ENCODE measurements at places on chromosomes 2 and 18.

DNA sequence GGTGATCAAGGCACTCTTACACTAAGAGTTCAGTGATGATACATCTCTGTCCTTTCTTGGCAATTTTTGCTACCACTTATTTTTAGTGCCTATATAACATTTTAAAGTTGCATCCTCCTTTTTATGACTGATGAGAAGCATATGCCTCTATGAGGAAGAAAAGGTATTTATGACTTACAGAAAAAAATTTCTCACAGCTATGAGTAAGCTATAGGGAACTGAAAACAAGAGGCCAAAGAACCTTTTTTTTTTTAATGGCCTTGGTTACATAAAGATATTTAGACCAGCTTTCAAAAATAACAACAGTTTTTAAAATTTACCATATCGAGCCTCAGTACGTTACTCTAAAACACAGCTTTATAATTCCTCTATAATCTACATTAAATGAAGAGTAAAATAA lies 21.3 kb downstream of the MBD5 start:
- DNase-seq, result no peak

DNA sequence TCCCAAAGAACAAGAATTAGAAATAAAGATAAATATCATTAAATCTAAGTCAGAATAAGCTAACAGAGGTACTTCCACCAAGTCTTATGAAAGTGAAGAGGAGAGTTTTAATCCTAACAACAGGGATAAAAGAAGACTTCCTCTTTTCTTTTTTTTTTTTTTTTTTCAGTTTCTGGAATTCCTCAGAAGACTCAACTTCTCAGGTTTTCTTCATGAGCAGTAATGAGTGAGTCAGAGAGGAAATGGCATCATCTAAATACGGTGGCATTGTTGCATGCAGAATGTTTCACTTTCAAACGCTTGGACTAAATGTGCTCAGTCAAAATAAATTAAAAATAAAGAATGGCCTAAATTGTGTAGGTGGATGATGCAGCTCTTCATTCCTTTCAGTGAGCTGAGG lies 45.6 kb upstream of the ARHGAP15 start:
- DNase-seq, result no peak

GRCh38 chr2:68185541-68186164 lies 28.0 kb downstream of the PNO1 start:
- peak; percentile 26 for DNase-seq

GRCh38 chr2:64609227-64609941 lies 44.3 kb downstream of the SERTAD2 start:
- DNase-seq, result peak; percentile 36

DNA sequence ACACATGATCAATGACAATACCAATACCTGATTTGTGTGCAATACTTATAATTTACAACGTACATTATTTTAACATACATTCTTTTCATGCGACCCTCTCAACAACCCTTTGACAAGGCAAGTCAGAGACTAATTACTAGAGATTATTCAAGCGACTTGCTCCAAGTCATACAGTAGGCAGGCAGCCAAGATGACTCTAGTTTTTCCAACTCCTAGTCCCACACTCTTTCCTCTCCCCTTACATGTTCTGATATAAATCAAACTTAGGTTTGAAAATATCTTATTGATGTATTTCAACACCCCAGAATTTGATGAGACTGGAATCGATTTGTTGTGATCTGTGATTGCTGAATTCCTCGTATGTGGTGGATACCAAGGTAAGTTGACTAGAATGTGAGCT lies 8.0 kb upstream of the CYP27C1 start:
- DNase-seq, result no peak

- no peak for DNase-seq
These were observed 55.4 kb downstream of the CNTNAP5 start for GRCh38 chr2:124080281-124081153.

DNA sequence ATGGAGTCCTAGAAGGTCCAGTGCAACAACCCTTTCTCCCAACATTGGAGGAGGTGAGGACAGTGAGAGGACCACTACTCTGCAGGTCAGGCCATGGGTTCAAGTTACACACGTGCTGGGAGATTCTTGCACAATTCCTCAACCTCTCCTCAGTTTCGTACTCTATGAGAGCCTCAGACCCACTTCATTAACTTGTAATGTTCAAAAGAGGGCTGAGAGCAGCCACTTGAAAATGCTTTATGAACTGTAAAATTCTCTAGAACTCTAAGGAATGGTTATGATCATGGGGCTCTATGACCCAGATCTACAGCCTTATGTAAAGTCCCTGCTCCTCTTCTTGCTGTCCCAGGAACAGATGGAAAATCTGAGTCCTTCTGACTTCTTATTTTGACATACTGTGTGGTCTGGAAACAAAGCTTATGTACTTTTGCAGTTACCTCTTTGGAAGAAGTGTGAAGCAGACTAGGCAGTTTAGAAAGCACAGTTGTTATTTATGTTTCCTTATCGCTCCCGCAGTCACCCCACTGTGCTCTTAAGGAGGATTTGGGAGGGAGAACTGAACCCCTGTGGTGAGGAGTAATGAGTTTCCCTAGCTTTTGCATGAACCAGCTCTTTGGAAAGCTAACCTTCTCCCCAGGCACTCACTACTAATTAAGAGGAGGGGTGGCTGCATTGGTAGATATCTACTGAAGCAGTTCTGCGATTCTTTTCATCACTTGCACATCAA lies 296.6 kb downstream of the LRRTM1 start:
- DNase-seq, result no peak

- DNase-seq, result no peak
These were observed 194.7 kb downstream of the UXS1 start for GRCh38 chr2:105999211-105999989.

- no peak for DNase-seq
These were observed 7.3 kb downstream of the STARD7 start for GRCh38 chr2:96201338-96201737.

DNA sequence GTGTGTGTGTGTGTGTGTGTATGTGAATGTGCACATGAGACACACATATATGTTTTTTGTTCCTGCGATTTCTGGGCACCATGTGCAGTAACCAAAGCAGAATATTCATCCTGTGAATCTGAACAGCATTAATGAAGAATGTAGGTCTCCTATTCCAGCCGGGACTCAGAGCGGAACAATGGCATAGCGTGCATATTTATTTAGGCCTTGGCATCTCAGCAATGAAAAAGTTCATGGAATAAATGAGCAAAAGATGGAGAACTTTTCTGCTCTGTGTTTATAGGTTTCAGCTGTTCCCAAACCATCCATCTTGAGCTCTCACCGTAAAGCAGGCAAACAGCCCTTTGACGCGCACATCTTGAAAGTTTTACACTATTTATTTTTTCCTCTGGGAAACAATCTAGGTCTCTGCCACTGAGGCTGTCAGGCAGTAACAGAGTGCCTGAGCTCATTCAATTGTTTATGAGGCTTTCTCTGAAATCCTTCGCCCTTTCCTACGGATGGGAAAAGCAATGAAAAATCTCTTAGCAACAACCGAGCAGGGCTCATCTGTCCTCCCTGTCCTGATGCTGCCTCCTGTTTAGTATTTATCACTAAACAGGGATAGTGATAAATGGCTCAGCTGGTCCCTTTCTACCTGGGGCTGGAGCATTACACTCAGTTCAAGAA lies 146.2 kb upstream of the MSH6 start:
- no peak for DNase-seq

DNA sequence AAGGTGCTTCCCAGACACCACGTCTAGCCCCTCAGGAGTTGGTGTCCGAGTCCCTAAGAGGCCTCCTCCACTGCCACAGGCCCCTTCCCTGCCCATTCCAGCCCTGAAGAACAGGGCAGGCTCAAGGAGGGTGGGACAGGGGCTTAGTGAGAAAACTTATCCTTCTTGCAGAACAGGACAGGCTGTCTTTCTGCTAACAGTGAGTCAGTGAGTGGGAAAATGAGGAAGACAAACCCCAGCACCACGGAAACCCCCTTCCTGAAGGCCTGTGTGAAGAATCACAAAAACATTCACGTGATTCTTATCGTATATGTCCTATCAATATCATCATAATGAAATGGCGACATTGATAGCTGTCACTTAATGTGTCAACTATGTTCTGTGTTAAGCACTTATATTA lies 9.8 kb downstream of the FZD7 start:
- DNase-seq, result no peak

DNA sequence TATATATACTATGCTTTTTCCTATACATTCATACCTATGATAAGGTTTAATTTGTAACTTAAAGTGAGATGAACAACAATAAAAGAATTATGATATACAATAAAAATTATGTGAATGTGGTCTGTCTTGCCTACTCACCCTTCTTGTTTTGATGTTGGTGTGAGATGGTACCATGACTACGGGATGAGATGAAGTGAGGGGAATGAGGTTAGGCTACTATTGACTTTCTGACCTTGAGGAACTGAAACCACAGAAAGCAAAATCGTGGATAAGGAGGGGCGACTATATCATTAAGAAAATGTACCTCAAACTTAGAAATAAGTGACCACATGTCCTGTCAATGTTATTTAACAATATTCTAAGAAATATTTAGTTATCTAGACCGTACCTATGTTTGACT lies 103.9 kb upstream of the PPP1CB start:
- DNase-seq, result no peak

DNA sequence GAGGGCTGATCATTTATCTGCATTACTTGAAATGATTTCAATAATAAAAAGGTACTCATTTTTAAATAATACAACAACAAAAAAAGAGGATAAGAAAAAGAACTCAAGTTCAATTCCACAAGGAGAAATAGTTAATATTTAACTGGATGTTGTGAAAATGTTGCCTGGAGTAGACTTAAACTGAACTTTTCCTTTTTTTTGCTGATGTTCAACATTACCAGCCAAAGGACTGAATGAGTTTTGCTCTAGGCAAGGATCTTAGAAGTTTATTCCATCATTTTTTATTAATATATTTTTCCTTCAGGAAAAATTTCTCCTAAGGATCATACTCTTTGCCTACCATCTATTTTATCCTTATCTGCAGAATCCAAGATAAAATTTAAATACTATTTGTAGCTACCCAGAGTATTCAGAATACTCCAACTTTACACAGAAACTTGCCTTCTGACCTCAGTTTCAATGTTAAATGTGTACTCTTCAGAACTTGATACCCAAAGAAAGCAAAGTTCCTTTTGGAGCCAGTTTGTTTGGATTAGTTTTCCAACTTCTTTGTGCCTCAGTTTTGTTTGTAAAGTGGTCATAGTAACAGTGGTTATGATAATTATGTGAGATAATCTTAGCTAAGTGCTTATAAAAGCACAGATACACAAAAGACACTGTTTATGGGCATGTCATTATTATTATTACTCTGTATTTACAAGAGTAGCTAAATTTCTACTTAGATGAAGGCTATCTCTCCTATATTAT lies 12.8 kb downstream of the CKAP2L start:
- DNase-seq, result no peak

All from stimulated activated CD8-positive, alpha-beta memory T cell treated with anti-CD3 and anti-CD28 coated beads, Interleukin-7, amount 100 ng/mL, for 1 hour (primary cell).